ENCODE measurements at places on chromosomes 1 and 21.

DNA sequence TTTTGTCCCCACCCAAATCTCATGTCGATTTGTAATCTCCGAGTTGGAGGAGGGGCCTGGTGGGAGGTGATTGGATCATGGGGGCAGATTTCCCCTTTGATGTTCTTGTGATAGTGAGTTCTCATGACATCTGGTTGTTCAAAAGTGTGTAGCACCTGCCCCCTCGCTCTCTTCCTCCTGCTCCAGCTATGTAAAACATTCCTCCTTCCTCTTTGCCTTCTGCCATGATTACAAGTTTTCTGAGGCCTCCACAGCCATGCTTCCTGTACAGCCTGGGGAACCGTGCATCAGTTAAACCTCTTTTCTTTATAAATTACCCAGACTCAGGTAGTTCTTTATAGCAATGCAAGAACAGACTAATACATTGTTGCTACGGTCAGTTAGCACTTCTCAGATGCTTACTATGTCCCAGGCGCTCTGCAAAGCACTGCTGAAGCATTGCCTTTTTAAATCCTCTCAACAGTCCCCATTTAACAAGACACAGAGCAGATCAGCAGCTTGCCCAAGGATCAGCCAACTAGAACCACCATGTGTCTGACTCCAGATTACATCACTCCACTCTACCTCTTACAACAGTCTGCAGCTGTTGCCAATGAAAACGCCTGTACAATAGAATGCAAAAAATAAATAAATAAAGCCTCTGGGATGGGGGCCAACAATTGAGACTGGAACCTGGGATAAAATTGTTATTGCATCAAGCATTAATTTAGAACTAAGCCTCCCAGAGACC is 52.4 kb upstream of the USP1 start:
- no peak for DNase-seq

DNA sequence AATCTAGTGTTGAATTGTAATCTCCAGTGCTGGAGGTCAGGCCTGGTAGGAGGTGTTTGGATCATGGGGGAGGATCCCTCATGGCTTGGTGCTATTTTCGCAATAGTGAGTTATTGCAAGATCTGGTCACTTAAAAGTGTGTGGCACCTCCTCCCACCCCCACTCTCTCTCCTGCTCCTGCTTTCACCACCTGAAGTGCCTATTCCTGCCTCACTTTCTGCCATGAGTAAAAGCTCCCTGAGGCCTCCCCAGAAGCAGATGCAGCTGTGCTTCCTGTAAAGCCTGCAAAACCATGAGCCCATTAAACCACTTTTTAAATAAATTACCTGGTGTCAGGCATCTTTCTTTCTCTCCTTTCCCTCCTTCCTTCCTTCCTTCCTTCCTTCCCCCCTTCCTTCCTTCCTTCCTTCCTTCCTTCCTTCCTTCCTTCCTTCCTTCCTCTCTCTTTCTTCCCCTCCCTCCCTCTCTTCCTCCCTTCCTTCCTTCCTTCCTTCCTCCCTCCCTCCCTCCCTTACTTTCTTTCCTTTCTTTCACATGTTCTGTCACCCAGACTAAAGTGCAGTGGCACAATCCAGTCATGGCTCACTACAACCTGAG is 172.4 kb downstream of the C1orf21 start:
- no peak for DNase-seq

- no peak for DNase-seq
Observed at GRCh38 chr1:38680801-38681510, 178.6 kb downstream of the RRAGC start.

DNA sequence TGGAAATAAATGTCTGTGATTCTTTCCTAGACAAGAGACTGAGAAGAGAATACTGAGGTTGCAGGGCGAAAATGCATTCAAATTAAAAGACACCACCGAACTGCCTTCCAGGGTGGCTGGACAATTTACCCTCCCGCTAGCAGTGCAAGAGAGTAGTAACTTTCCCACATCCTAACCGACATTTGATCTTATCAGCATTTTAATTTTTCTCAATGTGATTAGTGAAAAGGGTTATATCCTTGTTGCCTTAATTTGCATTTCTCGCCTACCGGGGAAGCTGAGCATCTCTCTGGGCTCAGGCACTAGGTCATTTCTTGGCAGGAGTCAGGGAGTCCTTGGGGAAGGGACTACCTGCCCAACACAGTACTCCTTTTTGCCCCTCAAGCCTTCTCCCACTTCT is 2.8 kb downstream of the TNFRSF8 start:
- no peak for DNase-seq

DNA sequence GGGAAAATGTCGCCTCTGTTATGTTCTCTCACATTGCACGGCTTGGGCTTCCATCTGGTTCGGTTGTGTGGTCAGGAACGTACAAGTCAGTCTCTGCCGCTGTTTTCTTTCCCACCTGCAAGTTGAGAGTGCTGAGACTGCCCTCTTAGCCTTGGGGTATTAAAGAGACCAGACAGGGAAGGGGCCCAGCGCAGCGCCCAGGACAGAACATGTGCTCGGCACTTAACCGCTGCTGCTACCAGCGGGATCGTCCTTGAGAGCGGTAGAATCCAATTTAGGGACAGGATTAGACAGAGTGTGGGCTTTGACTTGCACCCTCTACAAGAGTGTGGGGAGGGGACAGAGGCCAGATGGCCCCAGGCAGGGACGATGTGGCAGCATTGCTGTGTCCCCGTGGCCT is 17.7 kb upstream of the AGPAT3 start:
- DNase-seq: no peak

- DNase-seq: no peak
Observed at GRCh38 chr1:241639623-241640148, 483 bp downstream of the CHML start.

DNA sequence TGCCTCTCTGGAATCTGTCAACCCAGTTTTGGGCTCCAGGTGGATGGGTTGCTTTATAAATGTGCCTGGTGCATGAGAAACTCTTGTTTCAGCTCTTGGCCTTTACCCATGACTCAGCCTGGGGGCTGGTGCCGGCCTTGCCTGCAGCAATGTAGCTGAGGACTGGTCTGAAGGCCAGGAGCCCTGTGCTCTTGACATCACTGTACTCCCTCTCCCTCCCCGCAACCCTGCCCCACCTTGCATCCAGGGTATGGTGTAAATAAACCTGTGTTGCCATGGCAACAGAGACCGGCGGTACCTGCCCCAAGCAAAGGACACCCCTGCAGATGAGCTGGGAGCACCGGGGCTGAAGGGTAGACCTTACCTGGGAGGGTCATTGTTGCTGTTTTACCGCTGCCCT is 13.3 kb downstream of the FAM151A start:
- no peak for DNase-seq

- peak; percentile 40 for DNase-seq
Observed at GRCh38 chr1:158371188-158371953, 17.7 kb downstream of the CD1E start.

- DNase-seq: no peak
Observed at GRCh38 chr1:82246050-82246449, 445.3 kb downstream of the ADGRL2 start.
